ENCODE measurements at places on chromosomes 7 and 10.
A peak's percentile ranks its signal among the peaks of the same experiment; 100 is the strongest.

DNA sequence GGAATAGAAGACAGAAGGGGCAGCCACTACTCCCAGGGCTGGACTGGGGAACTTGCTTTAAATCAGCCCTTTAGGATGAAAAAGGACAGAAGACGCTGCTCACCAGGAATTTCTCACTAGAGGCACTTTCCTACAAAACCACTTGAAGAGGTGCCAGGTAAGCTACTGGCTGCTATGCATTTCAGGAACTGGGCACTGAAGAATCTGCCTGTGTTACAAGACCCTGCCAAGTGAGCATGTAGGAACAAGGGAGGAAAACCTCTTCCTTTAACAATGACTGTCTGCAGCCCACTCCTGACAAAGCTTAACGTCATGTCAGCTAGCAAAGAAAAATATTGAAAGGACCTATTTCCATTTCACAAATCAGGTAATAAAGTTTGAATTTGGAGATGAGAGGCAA is 5.8 kb upstream of the AGMO start:
- no peak for DNase-seq

DNA sequence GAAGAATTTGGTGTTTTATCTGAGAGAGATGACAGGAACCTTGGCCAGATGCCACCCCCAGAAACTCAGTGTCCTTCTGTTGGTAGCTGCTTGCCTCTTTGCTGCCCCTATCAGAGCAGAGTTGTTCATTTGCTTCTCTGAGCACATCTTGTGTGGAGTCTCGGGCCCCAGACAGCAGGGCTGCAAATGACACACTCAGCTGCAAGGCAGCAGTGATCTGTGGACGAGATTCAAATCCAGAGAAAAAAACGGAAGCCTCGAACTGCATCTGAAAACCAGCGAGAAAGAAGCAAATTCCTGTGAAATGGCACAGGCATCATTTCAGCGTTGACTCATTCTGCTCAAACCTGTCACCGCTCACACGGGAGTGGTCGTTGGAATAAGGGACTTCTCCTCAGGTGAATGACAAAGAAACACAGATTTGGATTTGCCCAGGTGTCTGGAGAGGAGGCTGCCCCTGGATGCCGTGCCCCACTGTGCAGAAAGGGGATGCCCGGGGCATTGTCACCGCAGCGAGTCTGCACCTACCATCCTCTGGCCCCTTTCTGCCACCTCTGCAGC is 144.7 kb downstream of the PFKFB3 start:
- DNase-seq = peak; percentile 25

GRCh38 chr10:49049660-49050059 is 65.7 kb downstream of the VSTM4 start:
- DNase-seq = no peak

- no peak for DNase-seq
These were observed 256.1 kb downstream of the ZMYND11 start for GRCh38 chr10:391305-391704.

DNA sequence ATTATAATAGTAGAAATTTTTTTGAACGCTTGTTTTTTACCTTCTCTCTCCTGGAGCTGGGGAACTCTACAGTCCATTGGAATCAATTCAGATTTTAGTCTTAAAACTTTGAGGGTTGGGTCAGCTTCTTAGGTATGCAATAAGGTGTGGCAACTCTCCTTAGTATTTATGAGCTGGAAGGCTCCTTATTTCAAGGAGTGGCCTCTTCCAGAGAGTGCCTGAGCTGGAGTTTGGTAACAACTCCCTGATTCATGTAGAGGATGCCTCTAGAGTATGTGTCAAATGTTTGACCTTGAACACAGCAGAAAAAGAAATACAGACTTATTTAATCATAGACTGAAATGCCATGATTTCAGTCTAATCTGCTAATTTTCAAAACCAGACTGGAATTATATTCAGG is 11.1 kb downstream of the CDK14 start:
- no peak for DNase-seq

- no peak for DNase-seq
These were observed 29.3 kb upstream of the NFE2L3 start for GRCh38 chr7:26122745-26123144.

- DNase-seq = no peak
These were observed 248.4 kb upstream of the KLF6 start for GRCh38 chr10:4033341-4033896.

DNA sequence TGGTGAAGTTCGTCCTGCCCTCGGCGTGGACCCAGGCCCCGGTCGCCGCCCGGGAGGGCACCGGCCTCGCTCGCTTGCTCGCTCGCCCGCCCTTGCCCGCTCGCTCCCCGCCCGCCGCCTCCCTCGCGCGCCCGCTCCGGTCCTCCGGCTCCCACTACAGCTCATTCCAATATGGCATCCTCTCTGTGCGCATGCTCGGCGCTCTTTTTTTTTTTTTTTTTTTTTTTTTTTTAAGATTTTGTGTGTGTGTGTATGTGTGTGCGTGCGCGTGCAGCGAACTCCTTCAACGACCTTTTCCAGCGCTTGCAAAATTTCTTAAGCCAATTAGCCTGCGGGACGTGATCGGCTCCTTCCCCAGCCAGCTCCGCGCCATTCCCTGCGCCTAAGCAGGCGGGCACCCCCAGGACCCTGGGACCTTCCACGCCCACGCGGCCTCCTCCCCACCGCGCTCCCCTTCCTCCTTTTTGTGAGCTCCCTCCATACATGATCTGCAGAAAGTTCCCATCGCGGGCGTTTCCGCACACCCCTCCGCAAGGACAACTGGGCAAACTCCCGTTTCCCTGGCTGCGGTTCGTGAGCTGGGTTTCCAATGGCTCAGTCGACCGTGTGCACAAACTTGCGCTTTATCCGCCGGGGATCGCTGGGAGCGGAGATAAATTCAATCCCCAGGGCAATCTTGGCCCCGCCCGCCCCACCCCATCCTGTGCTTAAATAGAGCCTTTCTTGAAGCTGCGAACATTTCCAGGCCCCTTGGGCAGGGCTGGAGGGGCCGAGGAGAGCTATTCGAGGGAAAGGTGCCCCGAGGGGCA is at the start of gene SFMBT2:
SFMBT2 (minus strand) TSS at position 173 of the 809 bp plus-strand sequence. CDS start 29,136 bp downstream, outside the sequence.
- DNase-seq = no peak

GRCh38 chr10:11993834-11994468 is 48.7 kb downstream of the UPF2 start:
- no peak for DNase-seq

- DNase-seq = no peak
These were observed 118.6 kb downstream of the ZMIZ1 start for GRCh38 chr10:79187121-79187940.

DNA sequence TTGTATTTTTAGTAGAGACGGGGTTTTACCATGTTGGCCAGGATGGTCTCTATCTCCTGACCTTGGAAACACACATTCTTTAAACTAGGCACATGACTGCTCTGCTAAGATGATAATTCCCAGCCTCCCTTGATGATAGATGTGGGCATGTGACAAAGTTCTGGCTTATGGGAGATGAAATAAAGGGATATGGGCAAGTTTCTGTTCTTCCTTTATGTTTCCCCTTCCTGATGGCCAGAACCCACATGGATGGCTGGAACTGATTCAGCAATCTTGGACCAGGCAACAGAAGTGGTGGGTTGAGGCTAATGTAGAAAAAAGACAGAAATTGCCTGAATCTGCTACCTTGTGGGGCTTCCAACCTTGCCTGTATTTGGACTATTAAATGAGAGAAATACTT is 60.7 kb upstream of the NRP1 start:
- DNase-seq = no peak

DNA sequence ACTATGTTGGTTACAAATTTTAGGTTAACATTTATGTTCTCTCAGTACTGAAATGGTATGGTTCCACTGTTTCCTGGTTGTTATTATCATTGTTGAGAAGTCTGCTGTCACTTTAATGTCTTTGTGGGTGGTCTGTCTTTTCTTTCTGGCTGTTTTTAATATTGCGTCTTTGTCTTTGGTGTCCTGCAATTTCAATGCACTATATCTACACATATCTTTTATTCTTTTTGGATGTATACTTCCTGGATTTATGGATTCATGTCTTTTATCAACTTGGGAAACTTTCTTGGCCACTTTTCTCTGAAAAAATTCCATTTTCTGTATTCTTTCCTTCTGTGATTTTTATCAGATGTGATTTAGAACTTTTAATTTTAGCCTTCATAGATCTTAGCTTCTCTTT is 250.2 kb downstream of the BUB3 start:
- DNase-seq = no peak

DNA sequence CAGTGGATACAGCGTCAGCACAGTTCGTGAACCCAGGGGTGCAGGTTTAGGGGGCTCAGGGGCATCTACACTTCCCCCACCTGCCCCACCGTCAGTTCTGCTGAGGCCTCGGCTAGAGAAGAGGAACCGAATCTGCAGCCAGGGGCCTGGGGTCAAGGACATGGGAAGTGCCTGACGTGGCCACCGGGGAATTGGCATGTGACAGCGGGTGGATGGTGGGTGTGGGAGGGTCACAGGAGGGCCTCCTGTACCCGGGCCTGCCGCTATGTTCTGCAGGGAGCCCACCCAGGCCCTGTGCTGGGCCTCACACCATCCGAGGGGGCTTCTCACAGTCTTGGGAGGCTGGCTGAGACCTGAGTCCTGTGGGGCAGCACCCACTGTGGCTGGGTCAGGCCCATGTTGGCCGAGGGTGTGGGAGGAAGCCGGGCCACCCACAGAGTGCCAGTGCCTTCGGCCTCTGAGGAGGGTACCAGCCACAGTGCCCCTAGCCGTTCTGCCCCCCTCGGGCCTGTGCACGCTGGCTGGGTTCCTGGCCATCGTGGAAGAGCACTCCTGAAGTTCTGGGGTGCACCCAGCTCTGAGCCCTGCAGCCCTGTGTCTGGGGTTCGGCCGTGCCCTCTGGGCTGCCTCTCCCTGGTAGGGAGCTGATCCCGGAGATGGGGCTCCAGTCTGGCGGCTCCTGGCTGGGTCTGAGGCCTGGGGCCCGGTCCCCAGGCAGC is 5.9 kb downstream of the TTYH3 start:
- DNase-seq = no peak

GRCh38 chr7:47514818-47515217 is 67.1 kb downstream of the TNS3 start:
- DNase-seq = no peak

DNA sequence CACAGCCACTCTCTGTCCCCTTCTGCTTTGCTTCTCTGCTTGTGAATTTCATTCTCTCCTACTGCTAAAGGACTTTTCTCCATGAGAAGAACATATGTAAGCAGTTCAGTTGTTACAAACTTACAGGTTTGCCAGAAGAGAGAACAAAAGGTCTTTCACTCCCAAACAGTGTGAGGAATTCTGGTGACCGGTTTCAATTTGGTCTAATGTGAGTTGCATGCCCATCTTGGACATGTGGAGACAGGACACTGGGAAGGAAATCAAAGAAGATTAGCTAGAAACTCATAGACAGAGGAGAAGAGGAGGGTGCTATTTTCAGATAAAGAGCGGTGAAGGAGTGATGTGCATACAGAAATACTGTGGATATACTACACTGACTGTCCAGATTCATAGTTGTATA is 209.5 kb upstream of the INHBA start:
- DNase-seq = no peak

DNA sequence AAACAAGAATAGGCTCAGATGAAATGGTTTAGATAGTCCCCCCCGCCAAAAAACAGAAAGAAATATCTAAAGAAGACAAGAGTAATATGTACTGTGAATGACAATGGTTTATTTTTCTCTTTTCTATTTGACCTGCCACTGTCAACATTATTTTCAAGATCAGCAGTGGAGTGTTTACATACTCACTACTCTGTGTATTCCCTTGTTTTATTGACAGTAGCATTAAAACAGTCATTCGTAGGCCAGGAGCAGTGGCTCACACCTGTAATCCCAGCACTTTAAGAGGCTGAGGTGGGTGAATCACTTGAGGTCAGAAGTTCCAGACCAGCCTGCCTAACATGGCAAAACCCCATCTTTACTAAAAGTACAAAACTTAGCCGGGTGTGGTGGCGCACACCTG is 245.3 kb upstream of the SLC26A5 start:
- no peak for DNase-seq

DNA sequence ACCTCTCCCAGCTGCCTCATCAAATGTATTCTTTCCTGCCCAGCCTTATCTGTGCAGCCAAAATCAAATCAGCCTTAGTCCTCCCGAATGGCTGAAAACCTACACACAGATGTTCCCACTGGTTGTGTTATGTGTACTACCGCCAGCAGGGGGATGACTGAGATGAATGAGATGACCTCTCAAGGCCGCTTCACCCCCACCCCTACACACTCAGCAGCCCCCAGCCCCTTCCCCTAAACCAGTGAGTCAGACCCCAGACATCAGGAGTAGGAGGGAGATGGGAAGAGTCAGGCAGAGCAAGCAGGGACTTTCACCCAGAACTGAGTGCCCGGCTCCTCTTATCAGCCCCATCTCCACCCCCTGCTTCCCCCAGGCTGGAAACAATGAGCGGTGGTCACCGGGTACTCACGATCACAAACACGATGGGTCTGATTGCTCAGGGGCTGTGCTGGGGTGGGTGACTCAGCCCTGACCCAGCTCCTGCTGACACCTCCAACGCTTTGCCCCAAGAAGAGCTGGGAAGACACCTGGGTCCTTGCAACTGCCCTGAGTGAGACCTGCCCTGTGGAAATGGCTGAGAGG is 6.5 kb upstream of the C10orf105 start:
- peak; percentile 84 for DNase-seq

- no peak for DNase-seq
These were observed 27.3 kb upstream of the SYCE1 start for GRCh38 chr10:133592716-133593115.

GRCh38 chr7:67493366-67493765 is 496.7 kb downstream of the TYW1 start:
- DNase-seq = no peak

DNA sequence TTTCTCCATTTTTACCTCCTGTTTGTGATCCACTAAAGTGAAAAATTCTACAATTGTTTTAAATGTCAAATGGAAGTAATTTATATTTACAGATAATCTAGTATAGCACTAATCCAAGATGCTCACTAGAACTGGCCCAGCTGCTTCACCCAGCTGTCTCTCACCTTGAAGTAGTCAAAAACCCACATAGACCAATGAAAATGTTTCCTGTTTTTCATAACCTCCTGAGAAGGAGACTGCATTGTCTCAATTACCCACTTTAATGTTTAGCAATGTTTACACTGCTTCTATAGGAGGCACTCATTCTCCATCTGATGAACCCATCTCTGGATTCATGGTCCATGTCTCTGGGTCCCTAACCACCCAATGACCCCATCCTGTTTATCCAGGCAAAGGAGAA is 56.1 kb upstream of the ADO start:
- no peak for DNase-seq

DNA sequence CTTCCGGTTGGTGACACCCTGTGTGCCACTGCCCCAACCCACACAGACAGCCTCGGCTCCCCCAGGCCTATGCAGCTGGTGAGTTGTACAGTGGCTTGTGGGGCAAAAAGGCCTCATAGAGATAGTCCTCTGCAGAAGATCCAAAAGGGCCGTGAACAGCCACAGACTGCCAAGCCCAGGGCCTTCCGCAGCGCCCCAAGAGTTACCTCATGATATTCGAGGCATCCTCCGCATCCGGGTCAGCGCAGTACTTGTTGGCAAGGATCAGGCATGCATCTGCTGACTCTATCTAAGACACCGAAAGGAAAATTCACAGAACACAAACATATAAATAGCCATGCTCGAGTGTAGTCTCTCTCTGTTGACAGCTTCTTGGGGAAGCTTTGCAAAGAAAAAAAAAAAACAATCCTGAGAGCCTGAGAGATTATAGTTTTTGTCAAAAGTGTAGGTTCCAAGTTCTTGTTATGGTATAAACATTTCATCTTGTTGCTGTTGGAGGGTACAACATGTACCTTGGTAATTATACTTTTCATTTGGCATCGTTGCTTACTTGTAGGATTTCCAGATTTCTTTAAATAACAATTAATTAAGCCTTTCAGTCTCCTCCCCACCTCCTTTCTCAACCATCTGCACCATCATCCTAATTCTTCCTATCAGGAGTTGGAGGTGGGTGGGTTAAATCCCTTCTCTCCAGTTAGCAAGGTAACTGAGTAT is 553.0 kb downstream of the KCNMA1 start:
- no peak for DNase-seq

GRCh38 chr10:43209074-43209455 is 57.8 kb downstream of the RASGEF1A start:
- DNase-seq = no peak

Data from stimulated activated CD4-positive, alpha-beta T cell treated with anti-CD3 and anti-CD28 coated beads, Interleukin-2, amount 100 ng/mL, for 4 hours (primary cell).